Muscle of back (tissue), 13 donors: ENCODE measurements at places on chromosomes 7 and 10. TPM values are rescaled to one million over a fixed set of nuclear protein-coding genes. Genes with fewer than 3 reads are reported as not detected.

GRCh38 chr7:12732428-12732827 lies 45.0 kb downstream of the ARL4A start:
- DNase-seq: no peak

- no peak for DNase-seq
These were observed 80.2 kb downstream of the VWDE start for GRCh38 chr7:12323415-12323814.

- DNase-seq: no peak
These were observed 8.4 kb upstream of the LMOD2 start for GRCh38 chr7:123647106-123647730.

TSC22D4 gene
- polyA plus RNA-seq: 40.7 TPM

SUN1 gene
- 222 TPM for polyA plus RNA-seq
